ENCODE measurements at places on chromosomes 7 and 10.

GRCh38 chr7:91514591-91514990 is 250.4 kb downstream of the FZD1 start:
- no peak for DNase-seq

DNA sequence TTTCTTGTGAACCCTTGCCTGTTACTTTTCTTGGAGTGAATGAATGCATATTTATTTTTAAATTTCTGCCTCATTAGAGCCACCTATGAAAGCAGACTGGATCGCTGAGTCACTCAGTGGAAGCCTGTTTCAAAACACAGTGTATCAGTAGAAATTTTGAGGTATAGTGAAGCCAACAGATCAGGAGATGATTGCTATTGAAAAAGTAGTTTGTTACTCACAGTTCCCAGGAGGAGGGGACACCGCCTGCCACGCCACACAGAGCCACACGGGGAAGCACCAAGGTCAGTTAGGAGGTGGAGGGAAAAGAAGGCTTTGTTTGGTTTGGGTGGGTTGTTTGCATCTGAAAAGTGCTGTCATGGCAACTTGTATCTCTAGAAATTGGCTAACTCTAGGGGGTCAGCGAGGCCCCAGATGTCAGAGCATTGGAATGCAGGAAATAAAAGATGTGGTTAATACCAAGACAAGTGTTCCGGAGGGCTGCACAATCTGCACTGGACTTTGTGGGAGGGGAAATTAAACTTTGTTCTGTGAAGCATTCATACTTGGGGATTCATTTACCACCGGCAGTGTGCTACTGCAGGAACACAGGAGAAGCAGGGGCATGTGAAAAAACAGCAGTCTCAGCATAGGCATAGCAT is 106.4 kb upstream of the SDK1 start:
- peak; percentile 22 for DNase-seq

GRCh38 chr10:133127291-133128125 is 32.5 kb upstream of the KNDC1 start:
- DNase-seq: no peak

GRCh38 chr10:122878799-122879338 is 512 bp downstream of the FAM24B start:
- no peak for DNase-seq

DNA sequence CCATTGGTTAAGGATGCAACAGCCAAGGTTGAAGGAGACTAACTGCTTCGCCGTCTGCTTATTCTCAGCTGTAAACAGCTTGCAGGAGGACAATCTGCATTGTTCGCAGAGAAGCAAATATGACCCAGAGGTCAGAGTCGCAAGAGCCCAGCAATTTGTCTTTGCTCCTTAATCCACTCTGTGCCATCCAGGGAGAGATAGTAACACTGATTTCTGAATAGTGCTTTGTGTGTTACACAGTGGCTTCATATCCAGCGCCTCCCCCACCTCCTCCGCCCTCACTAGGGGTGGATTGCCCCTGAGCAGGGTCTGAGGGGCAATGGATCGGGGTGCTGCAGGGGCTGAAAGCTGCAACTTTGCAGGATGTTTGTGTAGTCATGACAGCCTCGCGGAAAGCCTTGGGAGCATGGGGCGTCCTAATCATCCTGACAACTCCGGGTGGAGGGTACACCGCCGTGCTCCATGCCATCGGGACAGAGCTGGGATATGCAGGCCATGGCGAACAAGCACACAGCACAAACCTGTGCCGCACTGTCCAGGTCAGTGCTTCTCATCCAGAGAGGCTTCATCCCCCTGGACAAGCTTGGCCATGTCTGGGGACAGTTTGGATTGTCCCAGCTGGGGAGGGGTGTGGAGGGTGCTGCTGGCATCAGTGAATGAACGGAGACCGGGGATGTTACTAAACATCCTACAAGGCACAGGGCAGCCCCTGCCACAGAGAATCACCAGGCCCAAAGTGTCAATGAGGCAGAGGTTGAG is 103.1 kb upstream of the INSIG1 start:
- no peak for DNase-seq

GRCh38 chr7:690478-691360 is 35.8 kb upstream of the DNAAF5 start:
- no peak for DNase-seq

DNA sequence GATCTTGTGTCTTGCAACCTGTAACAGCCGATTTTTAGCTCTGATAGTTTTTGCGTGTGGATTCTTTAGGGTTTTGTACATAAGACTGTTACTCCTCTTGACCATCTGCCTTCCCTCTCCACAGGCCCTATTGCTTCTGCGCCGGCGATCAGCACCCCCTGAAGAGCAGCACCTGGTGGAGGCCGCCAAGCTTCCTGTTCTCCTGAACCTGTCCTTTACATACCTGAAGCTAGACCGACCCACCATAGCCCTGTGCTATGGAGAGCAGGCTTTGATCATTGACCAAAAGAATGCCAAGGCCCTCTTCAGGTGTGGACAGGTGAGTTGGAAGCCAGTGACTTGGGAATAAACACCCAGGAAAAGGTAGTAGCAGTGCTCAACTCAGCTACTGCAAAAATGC is 12.6 kb downstream of the FKBP6 start:
- no peak for DNase-seq

DNA sequence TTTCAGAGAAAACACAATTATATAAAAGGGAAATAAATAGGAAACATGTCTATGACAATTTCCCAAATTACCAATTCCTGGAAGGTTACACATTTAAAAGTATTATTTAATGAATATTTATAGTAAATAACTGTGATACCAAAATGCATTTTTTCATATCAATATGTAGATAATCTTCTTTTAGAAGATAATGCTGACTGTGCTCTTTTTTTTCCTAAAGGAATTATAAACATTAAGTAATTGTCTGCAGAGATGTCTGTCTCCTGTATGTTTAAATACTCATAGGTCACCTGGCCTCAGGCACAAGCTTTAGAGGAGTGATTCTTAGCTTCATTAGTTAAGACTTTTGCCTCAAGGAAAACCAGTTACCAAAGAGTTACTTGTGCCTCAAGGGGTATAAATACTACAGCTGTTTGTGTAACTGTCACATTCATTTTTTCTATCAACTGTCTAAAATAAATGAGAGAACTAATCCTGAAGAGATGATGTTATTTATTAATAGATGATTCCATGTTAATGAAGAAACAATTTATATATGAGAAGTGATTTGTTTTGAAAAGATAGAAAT is 77.1 kb downstream of the DNAJC1 start:
- no peak for DNase-seq

DNA sequence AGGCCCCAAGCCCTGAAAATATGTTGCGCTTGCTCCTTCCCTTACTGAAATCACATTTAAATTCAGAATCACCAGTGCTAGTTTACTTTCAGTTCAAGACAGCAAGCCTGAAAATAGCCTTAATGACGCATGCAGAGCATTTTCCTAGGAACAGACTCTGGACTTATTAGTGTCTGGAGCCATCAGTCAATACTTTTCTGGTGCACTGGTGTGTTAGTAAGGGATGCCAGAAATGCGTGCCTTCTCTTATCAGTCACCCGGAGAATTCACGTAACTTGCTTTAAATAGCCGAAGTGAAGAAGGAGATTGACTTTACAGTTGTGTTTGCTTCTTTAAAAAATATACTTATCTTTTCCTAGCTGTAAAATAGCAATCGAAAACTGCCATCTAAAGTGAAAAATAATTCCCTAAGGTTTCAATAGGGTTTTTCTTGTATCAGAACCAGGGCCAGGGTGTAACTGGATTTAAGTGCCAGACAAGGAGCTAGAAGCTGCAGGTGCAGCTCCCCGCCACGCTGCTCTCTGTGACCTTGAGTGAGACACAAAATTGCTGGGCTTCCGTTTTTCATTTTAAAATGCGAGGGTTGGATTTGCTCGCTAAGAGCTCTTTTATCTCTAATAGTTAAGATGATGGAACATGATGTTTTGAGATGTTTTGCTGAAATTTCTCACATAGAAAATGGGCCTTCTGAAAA is 177.8 kb downstream of the NSUN6 start:
- DNase-seq: no peak

GRCh38 chr7:117041007-117041406 is 87.7 kb downstream of the ST7 start:
- DNase-seq: no peak
